ENCODE measurements at places on chromosomes 12 and 14.

GRCh38 chr12:14843425-14843887, at the start of gene ART4:
TSS of gene ART4 (minus strand) at chr12:14843526. CDS start at chr12:14843113, 413 bp downstream.
- no peak for DNase-seq

DNA sequence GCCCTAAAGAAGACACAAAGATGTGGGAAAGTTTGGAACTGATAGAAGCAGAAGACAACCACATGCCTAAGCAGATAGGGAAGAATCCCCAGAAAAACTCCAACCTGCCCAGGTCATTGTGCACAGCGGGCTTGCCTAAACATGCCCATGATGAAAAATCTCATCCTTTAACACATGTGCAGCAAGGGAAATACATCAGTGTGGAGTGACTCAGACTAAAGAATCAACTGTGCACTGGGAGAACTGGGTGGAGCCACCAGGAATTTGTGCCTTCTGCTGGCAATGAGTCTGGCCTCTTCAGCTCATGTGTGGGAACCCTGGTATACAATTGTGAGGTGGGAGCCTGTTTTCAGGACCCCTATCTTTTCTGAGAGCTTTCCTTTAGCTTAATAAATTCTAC, 398.5 kb downstream of the FSCB start:
- no peak for DNase-seq

DNA sequence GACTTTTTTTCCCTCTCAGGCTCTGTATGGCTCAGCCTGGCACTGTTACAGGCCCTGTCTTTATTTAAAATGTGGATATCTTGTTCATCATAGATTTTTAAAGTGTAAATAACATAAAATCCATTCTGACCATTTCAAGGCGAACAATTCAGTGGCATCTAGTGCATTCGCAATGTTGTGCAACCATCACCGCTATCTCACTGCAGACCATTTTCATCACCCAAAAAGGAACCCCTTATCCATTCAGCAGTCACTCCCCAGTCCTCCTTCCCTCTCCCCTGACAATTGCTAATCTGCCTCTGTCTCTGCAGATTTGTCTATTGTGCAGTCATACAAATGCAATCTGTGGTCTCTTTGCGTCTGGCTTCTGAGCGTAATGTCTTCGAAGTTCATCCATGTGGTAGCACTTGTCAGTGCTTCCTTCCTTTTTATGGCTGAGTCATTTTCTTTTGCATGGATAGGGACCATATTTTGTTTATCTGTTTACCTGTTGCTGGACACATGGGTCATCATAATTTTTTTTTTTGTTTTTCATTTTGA, 148.8 kb upstream of the LHX5 start:
- no peak for DNase-seq

GRCh38 chr14:69153152-69153872, 393 bp upstream of the DCAF5 start:
- peak; percentile 11 for DNase-seq

DNA sequence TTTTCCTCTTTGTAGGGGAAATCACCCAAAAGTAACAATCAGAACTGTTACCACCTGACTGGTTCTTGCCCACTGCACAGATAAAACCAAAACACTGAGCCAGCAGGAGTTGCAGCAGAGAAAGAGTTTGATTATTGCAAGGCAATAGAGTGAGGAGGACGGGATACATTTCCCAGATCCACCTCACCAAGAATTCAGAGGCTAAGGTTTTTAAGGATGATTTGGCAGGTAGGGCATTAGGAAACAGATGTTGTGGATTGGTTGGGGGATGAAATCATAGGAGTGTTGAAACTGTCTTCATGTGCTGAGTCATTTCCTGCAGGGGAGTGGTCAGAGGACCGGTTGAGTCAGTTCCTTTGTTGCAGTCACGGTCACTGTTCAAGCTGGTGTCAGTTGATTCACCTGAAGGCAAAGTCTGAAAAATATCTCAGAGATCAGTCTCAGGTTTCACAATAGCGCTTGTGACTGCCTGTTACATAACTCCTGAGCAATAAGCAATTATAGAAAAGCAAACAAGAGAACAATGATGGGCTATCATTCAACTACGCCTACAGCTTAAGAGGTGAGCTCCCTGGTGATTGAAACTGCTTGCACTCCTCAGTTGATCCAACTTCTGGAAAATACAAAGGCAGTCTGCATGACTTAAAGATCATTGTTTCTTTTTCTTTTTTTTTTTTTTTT, 20.3 kb upstream of the AMN1 start:
- peak; percentile 32 for DNase-seq

DNA sequence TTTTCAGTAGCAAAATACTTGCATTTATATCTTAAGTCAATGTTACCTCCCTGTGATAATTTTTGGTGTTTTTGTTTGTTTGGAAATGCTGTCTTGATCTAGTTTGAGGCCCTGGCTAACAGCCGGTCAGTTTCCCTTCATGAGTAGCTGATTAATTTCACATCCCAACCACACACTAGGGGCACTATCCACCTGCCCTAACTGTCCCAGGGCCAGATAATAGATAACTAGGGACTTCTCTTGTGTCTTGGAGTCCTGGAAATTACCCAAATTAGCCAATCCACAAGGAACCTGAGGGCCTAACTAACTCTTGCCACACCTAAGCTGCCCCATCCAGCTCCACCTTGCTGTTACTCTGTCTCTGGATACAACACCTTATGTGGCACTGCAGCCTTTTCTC, 399.9 kb downstream of the FOXG1 start:
- no peak for DNase-seq

- DNase-seq, result no peak
Observed at GRCh38 chr14:36465178-36465577, 54.9 kb downstream of the NKX2-1 start.

GRCh38 chr12:27593266-27593665, 69.3 kb downstream of the PPFIBP1 start:
- no peak for DNase-seq

GRCh38 chr14:73524493-73524892, 12.4 kb upstream of the ACOT1 start:
- DNase-seq, result no peak
